ENCODE measurements at places on chromosomes 13 and 19. TPM values are rescaled to one million over a fixed set of nuclear protein-coding genes. Genes with fewer than 3 reads are reported as not detected.

DNA sequence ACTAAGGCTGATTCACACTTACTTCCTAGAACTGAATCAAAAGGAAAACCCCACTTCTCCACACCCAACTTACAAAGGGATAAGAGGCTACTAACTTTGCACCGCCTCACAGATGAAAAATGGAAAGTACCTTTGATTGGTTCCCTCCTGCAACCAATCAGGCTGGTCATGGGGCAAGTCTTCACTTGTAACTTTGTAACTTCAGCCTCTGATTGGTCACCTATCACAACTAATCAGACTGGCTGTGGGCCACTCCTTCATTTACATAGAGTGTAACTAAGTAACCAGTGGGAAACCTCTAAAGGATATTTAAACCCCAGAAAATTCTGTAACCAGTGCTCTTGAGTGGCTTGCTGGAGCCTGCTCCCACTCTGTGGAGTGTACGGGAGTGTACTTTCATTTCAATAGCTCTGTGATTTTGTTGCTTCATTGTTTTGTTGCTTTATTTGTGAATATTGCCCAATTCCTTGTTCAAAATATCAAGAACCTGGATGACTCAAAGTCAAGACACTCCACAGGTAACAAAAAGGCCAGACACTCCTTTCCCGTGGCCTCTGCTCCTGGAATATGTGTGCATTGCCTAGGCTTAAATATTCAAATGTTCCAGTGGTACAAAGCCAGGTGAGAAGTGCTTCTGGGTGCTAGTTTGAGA, 50.5 kb downstream of the RFC3 start:
- DNase-seq, result no peak

The F10 gene
- total RNA-seq, result not detected

- no peak for DNase-seq
These were observed 440.9 kb downstream of the TSHZ3 start for GRCh38 chr19:30908262-30908771.

- no peak for DNase-seq
These were observed 6.7 kb downstream of the PROSER3 start for GRCh38 chr19:35764432-35765315.

- no peak for DNase-seq
These were observed 94.8 kb downstream of the SOX1 start for GRCh38 chr13:112161521-112162301.

The ZNF571 gene
- 4.0 TPM for total RNA-seq

DNA sequence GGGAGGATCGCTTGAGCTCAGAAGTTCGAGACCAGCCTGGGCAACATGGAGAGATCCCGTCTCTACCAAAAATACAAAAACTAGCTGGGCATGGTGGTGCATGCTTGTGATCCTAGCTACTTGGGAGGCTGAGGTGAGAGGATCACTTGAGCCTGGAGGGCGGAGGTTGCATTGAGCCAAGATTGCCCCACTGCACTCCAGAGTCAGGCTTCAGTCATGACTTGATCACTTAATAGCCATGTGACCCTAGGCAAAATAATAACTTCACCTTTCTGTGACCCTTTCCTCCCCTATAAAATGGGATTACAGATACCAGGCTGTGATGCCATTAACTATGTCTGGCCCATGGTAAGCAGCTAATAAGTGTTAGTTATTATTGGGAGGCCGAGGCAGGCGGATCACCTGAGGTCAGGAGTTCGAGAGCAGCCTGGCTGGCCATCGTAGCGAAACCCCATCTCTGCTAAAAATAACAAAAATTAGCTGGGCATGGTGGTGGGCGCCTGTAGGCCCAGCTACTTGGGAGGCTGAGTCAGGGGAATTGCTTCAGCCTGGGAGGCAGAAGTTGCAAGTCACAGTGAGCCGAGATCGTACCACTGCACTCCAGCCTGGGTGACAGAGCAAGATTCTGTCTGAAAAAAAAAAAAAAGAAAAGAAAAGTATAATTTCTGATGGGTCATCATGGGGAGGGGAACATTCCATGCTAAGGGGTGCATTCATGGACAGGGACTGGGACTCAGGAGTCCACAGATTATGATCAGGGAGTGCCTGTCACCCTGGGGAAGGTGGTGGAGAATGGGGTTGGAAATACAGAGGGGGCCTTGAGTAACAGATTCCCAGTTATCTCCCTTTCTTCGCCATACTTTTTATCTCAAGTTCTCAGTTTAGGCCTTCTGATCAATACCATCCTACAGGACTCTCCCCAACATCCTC, 15.5 kb downstream of the TPM4 start:
- no peak for DNase-seq

The FLT3 gene
- total RNA-seq, result not detected

- DNase-seq, result no peak
These were observed 8.7 kb downstream of the HIPK4 start for GRCh38 chr19:40381321-40381720.

GRCh38 chr19:53177986-53178385, 15.2 kb downstream of the ZNF665 start:
- DNase-seq, result no peak

The CD37 gene
- 178 TPM for total RNA-seq

GRCh38 chr19:3768015-3768747, 3.8 kb downstream of the RAX2 start:
- no peak for DNase-seq

All from activated CD4-positive, alpha-beta memory T cell treated with anti-CD3 and anti-CD28 coated beads for 36 hours (primary cell).